ENCODE measurements at places on chromosomes 3 and 15.

GRCh38 chr3:127784283-127784682 is 38.0 kb downstream of the MGLL start:
- DNase-seq = no peak

- DNase-seq = no peak
Observed at GRCh38 chr15:38899300-38899699, 334.7 kb upstream of the RASGRP1 start.

- no peak for DNase-seq
Observed at GRCh38 chr3:18417904-18418572, 7.1 kb downstream of the SATB1 start.

DNA sequence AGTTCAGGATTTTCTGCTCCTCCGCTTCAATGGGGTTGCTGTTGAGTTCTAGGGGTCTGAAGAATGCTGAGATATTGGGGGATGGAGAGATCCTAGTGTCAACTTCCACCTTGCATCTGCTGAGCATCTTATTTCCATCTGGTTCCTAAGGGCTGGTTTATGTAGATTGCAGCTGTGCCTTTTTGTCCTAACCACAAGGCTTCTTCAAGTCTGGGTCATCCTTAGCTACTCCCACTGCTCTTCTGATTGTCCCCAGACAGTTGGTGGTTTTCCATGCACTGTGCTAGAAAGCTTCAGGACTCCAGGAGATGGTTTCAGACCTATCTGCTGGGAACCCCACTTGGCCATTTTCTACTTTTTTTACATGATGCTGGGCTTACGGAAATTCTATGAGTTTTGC is 125.0 kb downstream of the IL20RB start:
- no peak for DNase-seq

GRCh38 chr15:34079904-34080303 is 21.8 kb downstream of the EMC7 start:
- no peak for DNase-seq

- DNase-seq = no peak
Observed at GRCh38 chr3:4462369-4463040, 4.6 kb downstream of the SUMF1 start.

- DNase-seq = no peak
Observed at GRCh38 chr3:181718987-181719911, 7.5 kb downstream of the SOX2 start.

Data from T-helper 9 cell (primary cell).